AG08396 (cell line): ENCODE measurements at places on chromosomes 5 and 9.
A peak's percentile ranks its signal among the peaks of the same experiment; 100 is the strongest.

DNA sequence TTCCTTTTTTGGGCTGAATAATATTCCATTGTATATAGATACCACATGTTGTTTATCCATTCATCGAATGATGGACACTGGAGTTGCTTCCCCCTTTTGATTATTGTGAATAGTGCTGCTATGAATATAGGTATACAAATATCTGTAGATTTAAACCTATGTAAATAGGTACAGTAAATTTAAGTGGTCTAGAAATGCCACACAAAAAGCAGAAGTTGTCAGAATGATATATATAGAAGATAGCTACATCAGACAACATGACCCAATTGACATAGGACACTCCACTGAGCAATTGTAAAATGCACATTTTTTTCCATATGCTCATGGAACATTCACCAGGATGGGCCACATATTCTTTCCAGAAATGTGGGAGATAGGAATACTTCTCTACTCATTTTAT is 77.6 kb downstream of the SMIM15 start:
- no peak for DNase-seq

DNA sequence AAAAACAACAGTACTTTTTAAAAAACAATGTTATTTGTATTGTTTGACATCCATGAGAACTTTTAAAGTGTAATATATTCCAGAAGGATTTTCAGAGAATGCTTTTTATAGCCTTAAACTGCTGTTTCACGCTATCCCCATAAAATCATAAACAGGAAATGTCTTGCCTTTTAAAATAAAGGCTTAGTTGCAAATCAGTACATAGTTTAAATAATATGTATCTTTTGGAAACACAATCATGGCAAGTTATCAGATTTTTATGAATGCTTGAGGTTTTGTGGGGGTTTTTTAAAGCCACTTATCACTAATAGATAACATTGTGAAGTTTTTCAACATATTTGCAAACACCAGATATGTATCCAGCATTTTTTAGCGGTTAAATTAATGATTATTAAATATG is 37.2 kb upstream of the F2RL2 start:
- DNase-seq: no peak

GRCh38 chr5:38104497-38105230 is 153.7 kb upstream of the EGFLAM start:
- no peak for DNase-seq

GRCh38 chr5:43315682-43316081 is 2.5 kb upstream of the HMGCS1 start:
- DNase-seq: no peak

DNA sequence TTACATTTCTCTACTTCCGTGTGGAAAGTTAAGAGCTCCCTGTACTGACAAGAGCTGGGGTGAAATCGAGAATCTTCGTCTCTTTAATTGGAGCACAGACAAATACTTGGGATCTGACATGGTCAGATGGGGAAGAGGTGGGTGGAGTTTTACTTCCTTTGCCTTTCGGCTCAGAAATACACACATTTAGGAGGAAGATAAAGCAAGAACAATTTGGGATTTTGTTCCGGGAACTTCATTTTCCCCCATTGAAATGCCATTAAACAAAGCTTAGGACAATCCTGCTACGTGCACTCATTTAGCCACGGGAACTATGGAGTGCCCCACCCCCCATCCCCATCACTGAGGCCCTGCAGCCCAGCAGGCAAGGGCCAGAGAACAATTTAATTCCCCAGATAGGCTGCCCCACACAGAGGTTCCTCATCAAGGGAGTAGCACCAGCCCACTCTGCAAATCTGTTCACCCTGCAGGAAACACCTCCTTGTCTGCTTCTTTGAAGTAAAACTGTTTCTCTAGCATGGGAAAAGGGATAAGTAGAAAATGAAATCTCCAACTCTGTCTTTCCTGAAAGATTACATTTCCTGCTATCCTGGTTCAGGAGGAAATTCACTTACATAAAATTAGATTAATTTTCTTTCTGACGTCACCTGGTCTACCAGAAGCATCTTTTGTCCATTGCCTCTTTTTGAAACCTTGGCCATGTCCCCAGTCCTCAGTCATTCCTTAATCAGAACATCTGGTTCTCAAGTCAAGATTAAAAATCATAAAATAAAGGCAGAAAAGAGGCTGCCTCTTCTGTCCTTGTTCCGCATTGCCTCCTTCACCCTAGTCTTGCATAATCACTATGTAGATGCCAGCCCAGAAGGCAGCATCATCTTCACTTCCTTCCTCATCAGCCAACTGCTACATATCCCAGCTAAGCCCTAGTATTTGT is 206.4 kb downstream of the ENC1 start:
- no peak for DNase-seq

- no peak for DNase-seq
Observed at GRCh38 chr9:9998491-9999287, 614.1 kb downstream of the PTPRD start.

- no peak for DNase-seq
Observed at GRCh38 chr9:81682797-81683196, 6.5 kb downstream of the TLE1 start.

DNA sequence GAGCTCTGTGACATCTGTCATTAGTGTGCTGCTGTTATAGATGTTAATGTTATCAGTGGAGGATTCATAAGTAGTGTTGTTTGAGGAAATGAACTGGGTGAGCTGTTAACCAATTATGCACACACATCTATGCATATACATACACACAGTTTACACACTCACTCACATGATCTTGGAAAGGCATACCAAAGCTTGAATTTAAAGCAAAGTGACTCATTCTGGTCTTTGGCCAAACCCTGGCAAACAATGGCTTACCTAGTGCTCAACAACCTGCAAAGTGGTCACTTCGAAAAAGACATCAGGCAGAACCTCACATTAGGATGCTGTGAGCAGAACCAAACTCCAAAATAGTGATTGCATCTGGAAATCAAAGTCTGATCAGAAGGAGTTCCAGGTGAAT is 1037.3 kb upstream of the CDH6 start:
- no peak for DNase-seq

DNA sequence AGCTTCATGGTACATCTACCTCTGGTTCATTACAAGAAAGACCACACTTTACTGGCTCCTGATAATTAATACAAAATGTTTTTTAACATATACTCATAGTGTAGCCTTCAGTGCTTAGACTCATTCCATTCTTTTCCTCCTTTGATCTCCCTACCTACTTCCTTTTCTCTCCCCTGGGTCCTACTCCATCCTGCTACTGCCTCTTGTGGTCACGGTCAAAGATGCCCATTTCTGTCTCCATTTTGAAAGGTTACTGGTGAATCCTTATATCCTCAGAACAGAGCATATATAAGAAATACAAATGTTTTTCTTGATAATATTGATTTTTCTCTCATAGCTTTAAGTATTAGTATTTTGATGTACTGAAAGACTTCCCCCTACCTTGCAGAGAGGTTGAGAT is 375.9 kb downstream of the ARRDC3 start:
- no peak for DNase-seq

DNA sequence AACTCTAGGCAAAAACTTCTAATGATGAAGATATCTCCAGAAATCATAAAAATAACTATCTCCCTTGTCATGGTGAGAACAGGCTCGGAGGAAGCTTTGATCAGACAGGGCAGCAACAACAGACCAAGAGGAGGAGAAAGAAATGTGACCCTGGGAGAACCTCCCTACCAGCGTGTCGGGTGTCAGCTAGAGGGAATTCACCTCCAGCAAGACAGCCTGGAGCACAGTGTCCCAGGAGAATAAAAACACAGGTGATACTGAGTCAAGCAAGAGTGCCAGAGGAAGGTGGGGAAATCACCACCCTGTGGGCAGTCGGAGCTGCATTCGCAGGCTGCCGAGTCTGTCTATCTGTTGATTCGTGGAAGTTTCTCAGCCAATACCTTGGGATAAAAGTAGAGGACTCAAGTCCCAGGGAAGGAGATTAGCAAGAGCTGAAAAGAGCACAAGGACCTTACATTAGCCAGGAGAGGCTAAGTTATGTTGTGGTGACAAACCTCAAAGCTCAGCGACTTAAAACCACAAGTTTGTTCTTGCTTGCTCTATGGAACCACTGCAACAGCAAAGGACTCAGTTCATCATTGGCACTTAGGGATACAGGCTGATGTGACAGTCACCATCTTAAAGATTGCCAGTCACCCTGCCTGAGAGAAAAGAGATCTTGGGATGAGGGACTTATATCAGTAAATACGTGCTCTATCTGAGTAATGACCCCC is 598.3 kb downstream of the CCDC171 start:
- DNase-seq: no peak

GRCh38 chr5:170597872-170598271 is 94.1 kb downstream of the KCNIP1 start:
- DNase-seq: no peak

GRCh38 chr9:128322404-128323211 is at the start of the genes COQ4 and TRUB2:
COQ4 (plus strand) TSS chr9:128322839; CDS start chr9:128322859, 20 bp downstream.
TRUB2 (minus strand) TSS chr9:128322447; CDS start chr9:128322408, 39 bp downstream.
- DNase-seq: peak; percentile 95

GRCh38 chr9:134437403-134438194 is 111.3 kb downstream of the RXRA start:
- no peak for DNase-seq

DNA sequence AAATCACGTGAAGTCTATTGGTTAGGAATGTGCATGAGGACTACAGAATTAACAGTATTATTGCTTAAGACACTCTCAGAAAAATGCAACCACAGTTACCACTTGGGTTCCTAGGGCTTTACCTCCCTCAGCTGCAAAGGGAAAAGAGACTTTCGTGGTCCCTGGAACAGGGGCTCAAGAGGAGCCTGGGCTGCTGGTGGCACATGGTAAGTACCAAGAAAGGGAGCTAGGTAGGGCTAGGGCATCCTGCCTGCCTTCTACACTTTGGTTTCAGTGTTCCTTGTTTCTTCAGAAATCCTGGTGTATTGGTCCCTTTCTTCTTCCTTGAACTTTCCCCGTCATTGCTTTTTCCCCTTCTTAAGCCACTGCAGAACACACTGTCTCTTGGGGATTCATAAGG is 7.3 kb upstream of the VCAN start:
- DNase-seq: no peak

DNA sequence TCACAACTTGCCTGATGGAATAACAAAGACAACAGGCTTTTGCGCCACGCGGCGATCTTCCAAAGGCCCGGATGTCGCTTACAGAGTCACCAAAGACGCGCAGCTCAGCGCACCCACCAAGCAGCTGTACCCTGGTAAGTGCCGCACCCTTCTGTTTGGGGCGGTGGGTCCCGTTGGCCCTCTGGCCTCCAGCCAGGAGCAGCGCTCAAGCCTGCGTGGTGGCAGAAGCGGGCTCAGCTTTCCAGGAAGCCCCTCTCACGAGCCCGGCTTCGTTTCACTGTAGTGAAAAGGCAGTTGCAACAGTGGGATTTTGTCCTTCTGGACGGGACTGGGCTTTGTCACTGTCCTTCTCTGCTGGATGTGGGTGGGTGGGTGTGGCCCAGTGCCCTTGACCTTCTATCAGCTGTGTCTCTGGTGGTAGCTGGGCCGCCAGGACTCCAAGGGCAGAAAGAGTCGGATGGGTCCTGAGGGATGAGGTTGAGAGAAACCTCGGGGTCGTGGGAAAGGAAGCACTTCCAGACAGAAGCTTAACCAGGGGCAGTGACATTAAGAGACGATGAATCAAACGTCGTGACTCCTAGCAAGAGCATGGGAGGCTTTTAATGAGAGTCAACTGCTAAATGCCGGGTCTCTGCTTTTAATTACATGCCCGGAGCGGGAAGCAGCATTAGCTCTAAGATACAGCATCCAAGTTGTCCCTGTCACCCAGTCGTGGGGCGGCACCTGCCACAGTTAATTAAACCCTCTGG is 49.5 kb downstream of the COL5A1 start:
- no peak for DNase-seq

DNA sequence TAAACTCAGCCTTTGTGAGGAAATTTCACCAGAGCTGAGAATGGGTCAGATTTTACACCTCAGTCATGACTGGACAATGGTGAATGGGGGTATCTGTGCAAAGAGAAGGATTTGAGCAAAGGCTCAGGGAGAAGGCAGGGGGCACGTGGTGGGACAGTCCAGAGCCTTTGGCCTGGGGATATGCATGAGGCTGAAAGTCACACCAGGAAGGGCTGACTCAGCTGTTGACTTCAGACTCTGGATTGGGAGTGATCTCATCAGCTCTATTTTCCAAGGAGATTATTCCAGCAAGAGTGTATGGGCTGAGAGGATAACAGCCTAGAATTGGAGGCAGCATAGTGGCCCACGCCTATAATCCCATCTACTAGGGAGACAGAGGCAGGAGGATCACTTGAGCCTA is 53.6 kb downstream of the SAXO1 start:
- DNase-seq: peak; percentile 45

GRCh38 chr5:88188458-88189132 is 80.0 kb downstream of the TMEM161B start:
- DNase-seq: no peak

DNA sequence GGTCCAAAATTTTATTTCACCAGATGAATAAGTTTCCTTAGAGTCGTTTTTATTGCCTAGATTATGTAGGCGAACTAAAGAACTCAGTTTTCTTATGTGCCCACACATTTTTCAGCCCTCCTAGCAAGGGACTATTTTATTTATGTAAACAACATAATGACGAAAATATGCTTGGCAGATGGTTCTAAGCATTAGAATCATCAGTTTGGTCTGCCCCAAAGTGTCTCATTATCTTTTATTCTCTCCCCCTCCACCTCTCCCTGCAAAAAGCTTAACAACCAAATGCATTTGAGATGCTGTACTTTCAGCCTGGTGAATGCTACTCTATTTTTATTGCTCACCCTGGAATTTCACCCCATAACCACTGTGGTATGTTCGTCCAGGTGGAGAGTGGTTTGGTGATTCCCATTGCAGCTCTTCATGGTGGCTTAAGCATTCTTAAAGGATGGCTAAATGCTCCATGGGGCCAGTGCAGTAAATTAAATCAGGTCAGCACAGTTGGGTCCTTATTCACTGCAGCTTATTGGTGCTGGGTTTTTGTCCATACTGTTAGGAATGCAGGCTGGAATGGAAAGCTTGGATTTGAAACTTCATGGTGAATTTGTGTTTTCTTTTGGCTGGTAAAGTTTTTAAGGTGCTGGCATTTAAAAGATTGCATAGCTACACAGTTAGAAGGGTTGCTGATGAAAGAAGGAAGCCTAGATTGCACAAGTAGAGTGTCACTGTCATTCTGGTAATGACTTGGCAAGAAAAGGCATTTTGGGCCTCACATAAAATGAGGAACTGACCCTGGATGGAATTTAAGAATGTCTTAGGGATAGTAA is 39.2 kb downstream of the TLE4 start:
- peak; percentile 67 for DNase-seq

DNA sequence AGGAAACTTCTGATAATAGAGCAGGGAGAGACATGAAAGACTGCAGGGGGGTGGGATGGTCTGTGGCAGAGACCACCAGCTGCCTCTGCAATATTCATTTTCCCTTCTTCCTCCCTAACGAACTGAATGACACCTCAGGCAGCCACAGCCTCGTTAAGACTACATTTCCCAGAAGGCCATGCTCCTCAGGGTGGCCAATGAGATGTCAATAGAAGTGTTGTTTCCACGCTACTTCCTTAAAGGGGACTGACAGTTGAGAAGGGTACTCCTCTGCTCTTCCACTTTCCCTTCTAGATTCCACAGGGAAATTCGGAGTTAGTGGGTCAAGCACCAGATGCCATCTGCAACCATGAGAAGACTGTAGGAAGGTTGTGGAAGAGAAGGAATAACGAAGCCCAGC is 52.0 kb upstream of the DAPK1 start:
- peak; percentile 11 for DNase-seq
